GM04504 (cell line): ENCODE measurements at places on chromosomes 2 and 18.

DNA sequence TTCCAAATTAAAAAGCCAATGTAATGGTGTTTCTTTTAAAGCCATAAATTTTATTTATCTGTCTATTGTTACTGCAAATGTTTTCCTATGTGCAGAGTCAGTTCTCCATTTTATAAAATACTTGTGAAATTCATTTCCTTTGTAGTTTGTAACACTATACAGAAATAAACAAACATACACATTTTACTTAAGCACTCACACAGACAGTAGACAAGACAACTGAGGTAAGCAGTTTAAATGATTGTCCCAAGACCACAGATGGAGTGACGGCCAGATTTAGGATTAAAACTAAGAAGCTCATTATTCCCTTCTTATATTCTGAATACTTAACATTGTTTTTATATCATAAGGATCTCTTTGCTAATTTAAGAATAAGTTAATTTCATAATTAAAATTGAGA, 100.9 kb downstream of the BAZ2B start:
- DNase-seq: no peak

- DNase-seq: no peak
Observed at GRCh38 chr18:10006311-10006893, 92.6 kb downstream of the VAPA start.

- DNase-seq: no peak
Observed at GRCh38 chr2:16816522-16816921, 150.9 kb upstream of the CYRIA start.

- DNase-seq: no peak
Observed at GRCh38 chr18:51044928-51045585, 15.0 kb downstream of the SMAD4 start.

DNA sequence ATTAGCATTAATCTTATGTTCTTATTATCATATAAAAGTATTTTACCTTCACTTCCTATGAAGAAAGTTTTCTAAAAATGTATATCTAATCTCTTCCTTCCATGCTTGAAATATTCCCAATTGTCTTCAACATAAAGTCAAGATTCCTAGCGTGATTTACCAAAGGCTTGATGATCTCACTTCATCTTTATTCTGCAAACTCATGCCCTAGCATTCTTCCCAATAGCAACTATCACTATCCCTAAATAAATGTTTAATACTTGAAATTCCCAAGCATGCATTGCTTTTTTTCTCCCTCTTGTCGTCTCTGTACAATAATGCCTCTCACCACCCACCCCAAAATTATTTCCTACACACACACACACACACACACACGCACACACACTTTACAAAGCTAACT, 125.8 kb downstream of the VWC2L start:
- DNase-seq: no peak

- no peak for DNase-seq
Observed at GRCh38 chr18:27922780-27923179, 254.2 kb downstream of the CDH2 start.

- peak; percentile 31 for DNase-seq
Observed at GRCh38 chr2:290090-290722, 2.3 kb upstream of the ALKAL2 start.

DNA sequence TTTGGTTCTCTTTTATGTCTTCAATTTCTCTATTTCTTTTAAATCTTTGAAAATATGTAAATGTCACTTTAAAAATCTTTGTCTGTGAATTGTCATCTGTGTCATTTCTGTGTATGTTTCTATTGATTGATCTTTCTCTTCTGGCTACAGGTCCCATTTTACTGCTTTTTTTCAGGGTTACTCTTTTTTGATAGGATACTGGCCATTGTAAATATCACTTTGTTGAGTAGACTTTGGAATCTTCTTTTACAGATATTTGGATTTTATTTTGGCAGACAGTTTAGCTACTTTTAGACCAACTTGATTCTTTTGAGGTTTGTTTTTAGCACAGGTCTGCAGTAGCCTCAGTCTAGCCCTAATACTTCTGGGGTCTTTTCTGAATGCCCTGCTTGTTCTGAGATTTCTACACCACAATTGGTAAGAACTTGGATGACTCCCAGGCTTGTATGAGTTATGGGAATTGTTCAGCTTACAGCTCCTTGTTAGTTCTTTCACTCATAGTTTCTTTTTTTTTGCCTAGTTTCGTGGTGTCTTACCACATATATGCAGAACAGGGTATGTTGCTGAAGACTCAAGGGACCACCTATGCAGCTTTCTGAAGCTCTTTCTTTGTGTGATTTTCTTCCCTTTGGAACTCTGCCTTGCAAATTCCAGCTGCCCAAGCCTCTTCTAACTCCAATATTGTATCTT, 122.2 kb downstream of the QPCT start:
- no peak for DNase-seq

DNA sequence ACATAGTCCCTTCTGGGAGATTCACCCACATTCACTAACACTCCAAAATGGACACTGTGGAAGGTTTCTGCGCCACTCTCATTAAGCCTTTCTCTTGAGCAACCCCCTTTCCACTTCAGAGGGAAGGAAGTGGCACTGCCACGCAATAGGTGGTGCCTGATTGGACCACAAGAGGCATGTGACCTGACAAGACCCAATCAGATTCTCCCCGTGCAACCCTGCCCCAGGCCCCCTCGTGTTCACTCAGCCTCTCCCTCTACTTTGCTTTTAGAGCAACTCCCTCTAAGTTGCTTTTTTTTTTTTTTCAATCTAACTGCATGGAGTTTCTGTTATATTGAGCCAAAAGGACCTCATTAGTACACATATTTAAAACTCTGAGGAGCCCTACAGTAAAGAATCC, 158.0 kb downstream of the EN1 start:
- no peak for DNase-seq

GRCh38 chr2:206474099-206474498, 30.8 kb downstream of the ADAM23 start:
- DNase-seq: no peak

GRCh38 chr18:73244401-73244800, 376.6 kb upstream of the NETO1 start:
- no peak for DNase-seq

DNA sequence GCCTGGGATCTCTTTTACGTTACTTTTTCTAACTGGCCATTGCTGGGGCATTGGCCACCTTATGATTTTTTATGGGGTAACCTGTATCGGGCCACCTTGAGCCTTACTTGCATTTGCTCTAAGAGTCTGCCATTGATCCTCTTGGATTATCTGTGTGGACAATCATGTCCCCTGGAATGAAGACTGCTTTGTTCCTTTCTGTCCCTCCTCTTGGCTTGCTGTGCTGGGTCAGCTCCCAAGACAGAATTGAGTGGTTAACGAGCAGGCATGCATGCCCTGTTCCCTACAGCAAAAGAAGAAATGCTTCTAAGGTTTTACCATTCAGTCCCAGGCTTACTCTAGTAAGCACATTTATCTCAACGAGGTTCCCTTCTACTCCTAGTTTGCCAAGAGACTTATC, 46.3 kb downstream of the MAL start:
- DNase-seq: no peak

- no peak for DNase-seq
Observed at GRCh38 chr2:180474716-180475115, 467.6 kb upstream of the CWC22 start.

- no peak for DNase-seq
Observed at GRCh38 chr18:8366656-8367055, 242.6 kb upstream of the RAB12 start.

DNA sequence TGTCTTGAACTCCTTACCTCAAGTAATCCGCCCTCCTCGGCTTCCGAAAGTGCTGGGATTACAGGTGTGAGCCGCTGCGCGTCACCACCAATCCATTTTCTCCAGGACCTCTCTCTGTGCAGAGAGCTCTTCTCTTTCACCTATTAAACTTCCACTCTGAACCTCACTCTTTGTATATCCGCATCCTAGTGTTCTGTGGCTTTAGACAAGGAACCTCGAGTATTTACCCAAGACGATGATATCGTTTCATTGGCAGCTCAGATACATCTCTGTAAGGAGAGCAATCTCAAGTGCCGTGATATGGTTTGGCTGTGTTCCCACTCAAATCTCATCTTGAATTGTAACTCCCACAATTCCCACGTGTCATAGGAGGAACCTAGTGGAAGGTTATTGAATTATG, 15.1 kb upstream of the WDR33 start:
- DNase-seq: no peak

- peak; percentile 80 for DNase-seq
Observed at GRCh38 chr18:61606759-61607158, 273.5 kb downstream of the CDH20 start.

DNA sequence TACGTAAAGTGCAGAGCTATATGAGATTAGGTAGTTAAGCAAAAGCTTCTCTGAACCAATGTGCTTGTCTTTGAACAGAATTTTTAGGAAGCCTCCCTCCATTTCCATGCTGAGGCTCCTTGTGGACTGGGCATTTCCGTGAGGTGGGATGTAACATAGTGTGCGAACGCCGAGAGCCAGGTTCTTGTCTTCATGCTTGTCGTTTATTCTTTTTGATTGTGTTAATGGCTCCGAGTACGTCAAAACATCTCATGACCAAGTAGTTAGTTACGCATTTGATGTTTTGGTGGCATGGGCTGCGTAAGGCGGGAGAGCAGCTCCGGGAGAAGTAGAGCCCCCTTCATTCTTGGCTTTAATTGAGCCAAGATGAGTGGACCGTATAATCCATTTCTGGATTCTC, 32.9 kb downstream of the DGKD start:
- DNase-seq: no peak

DNA sequence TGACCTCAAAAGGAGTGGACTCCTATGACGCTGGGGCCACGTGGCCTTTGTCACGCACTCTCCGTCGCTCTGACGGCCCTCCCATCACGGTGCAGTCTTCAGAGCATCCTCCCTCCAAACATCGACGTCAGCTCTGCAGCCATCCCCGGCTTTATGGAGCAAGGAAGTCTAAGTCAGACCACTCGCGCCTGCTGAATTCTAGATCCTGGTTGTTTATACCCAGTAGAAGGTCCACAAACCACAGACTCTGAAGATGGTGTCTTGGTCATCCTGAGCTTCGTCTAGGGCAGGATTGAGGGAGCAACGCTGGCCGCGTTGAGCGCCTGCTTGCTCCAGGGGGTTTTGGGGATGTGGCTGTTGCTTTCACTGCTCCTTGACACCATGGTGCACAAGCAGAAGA, 228.0 kb upstream of the SALL3 start:
- DNase-seq: no peak

- DNase-seq: no peak
Observed at GRCh38 chr18:6465281-6465680, 50.6 kb upstream of the L3MBTL4 start.

GRCh38 chr2:237702441-237703391, 75.3 kb downstream of the LRRFIP1 start:
- no peak for DNase-seq

- DNase-seq: no peak
Observed at GRCh38 chr2:163132850-163133249, 294.3 kb upstream of the KCNH7 start.

- DNase-seq: no peak
Observed at GRCh38 chr2:182142062-182142461, 156.4 kb downstream of the PPP1R1C start.

DNA sequence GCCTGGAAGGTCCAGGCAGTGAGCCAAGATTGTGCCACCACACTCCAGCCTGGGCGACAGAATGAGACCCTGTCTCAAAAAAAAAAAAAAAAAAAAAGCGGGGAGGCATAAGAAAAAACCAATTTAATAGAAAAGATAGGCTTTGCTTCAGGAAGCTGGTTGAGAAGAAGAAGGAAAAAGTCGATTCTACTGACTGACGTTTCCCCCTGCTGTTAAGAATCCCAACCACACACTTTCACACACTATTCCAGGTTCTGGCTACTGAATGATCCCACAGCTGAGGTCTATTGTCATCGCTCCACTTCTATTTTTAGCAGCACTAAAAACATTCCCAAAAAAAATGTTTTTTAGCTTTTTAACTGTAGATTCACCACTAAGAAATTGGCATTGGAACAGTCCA, 6.7 kb upstream of the CHCHD5 start:
- DNase-seq: peak; percentile 17

- DNase-seq: no peak
Observed at GRCh38 chr18:49025426-49025766, 74.6 kb upstream of the SMAD7 start.

DNA sequence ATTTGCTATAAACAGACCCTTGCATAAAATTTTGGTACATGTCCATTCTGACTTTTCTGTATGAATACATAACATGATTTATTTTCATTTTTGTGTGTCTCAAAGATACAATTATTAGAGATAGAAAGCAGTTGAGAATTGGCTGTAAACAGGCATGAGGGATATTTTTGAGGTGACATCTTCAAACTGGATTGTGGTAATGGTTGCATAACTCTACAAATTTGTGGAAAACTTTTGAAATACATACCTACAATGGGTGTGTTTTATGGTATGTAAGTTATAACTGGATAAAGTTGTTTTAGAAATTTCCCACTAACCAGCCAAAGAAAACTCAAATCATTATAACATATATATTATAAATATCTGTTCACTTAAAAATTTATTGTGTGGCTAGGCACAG, 39.6 kb downstream of the GREB1L start:
- DNase-seq: no peak

DNA sequence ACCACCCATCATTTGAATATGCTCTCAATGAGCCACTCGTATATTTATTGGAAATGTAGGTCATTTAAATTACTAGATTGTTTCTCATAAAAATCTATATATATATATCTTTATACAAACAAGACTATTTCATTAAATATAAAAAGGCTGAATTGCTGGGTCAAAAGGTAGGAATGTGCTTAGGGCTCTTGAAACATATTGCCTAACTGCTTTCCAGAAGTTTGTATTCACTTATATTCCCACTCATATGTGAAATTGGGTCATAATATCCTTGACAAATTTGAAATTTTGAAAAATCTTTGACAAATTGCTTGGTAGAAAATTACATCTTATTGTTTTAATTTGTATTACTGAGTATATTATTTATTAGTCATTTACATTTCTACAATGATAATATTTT, 999.8 kb upstream of the CDH2 start:
- no peak for DNase-seq

GRCh38 chr2:105243961-105244360, 2.4 kb downstream of the GPR45 start:
- DNase-seq: no peak

DNA sequence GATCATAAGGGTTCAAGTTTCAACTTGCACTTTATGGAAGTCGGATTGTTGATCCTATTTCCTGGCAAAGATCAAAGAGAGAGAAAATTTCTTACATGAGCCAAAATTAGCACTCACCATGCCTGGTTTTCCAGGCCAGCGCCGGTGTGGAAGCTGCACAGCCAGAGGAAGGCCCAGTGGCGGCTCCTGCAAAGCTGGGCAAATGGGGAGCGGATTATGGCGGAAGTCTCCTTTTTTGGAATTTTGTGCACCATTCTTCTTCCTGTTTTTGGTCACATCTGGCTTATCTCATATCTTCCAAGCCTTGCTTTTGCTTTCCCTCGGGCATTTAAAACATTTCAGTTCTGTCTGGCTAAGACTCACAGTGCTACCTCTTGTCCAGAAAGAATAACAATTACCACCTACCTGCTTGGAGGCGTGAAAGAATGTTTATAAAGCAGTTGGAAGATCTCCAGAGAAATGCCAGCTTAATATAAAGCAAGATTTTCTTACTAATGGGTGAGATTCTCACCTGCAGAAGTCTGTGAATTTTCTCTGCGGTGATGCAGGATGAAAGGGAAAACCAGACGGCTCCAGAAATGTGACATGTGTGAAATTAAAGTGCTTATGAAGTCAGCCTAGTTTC, 94.3 kb downstream of the ASAP2 start:
- no peak for DNase-seq

- no peak for DNase-seq
Observed at GRCh38 chr18:13237073-13237472, 18.5 kb downstream of the LDLRAD4 start.
